ENCODE measurements at places on chromosomes 3 and 15. TPM values are rescaled to one million over a fixed set of nuclear protein-coding genes. Genes with fewer than 3 reads are reported as not detected.

DNA sequence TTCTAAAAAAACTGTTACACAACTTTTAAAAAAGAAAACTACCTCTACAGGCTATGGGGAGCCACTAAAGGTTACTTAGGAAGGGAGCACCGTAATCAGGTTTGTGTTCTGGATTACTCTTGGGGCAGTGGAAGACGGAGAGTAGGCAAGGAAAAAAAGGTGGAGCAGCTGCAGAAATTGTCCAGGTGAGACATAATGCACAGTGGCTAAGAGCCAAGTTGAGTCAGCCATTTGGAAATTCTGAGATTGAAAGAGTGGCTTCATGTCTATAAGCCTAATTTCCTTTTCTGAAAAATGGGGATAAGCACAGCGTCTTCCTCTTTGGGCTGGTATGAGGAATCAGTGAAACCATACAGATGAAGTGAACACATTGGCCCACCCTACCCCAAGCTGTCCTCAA, 195.2 kb downstream of the CADPS start:
- H3K4me3 ChIP-seq = no peak overlapping the region
- H3K27ac ChIP-seq = no peak overlapping the region
- no peaks in the 10 kb centered on the region for H3K36me3 ChIP-seq
- DNase-seq = no peak

- DNase-seq = no peak
- no peak overlapping the region for H3K27ac ChIP-seq
- no peaks in the 10 kb centered on the region for H3K4me1 ChIP-seq
- H3K27me3 ChIP-seq = no peaks in the 10 kb centered on the region
- H3K36me3 ChIP-seq = no peaks in the 10 kb centered on the region
Measured at GRCh38 chr3:55313666-55314065, 173.4 kb downstream of the WNT5A start.

GRCh38 chr3:167733961-167734497, 663 bp downstream of the PDCD10 start:
- peak overlapping the region; percentile 54 for H3K4me3 ChIP-seq
- no peaks in the 10 kb centered on the region for H3K4me1 ChIP-seq
- no peak for DNase-seq
- H3K27ac ChIP-seq = peak overlapping the region; percentile 77
- no peaks in the 10 kb centered on the region for H3K27me3 ChIP-seq

DNA sequence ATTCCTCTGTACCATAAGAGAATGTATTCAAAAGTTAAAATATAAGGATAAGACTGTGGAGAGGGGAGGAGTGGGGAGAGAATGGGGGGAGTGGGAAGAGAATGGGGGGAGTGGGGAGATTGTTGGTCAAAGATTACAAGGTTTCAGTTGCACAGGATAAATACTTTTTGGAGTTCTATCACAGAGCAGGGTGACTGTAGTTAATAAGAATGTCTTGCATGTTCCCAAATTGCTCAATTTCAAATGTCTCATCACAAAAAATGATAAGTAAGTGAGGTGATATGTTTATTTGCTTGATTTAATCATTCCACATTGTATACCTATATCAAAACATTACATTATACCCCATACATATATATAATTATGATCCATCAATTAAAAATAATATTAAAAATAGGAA, 23.0 kb upstream of the MEF2A start:
- no peak overlapping the region for H3K4me3 ChIP-seq
- DNase-seq = no peak
- no peaks in the 10 kb centered on the region for H3K27me3 ChIP-seq
- H3K27ac ChIP-seq = no peak overlapping the region
- H3K36me3 ChIP-seq = no peaks in the 10 kb centered on the region

DNA sequence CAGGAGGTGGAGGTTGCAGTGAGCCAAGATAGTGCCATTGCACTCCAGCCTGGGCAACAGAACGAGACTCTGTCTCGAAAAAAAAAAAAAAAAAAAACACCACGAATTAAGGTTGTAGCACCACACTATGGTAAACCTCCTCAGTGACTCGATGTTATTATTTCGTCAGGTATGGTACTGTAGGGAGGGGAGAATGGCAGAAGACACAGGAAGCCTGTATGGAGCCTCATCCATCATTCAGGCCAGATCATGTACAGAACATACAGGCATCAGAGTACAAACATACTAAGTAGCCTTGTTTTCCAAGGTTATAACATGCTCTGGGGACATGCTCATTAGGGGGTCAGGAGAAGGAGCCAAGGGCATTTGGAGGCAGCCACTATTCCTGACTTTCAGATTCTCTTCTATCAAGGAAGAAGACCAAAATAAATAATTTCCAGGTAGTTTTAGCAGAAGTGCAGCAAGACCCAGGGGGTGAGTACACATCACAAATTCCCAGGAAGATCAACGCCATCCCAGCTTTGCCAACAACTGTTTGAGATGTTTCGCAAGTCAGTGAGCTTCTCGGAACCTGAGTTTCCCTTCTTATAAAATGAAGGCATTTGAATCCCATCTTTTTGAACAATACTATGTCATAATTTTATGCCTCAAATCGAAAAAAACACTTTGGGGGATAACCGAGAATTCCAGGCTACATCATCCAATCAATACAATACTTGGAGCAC, 79.8 kb downstream of the FOXP1 start:
- no peak overlapping the region for H3K4me3 ChIP-seq
- H3K36me3 ChIP-seq = no peaks in the 10 kb centered on the region
- H3K4me1 ChIP-seq = no peaks in the 10 kb centered on the region

GRCh38 chr3:66889750-66890494, 108.2 kb upstream of the KBTBD8 start:
- no peaks in the 10 kb centered on the region for H3K4me1 ChIP-seq
- no peaks in the 10 kb centered on the region for H3K36me3 ChIP-seq
- no peak overlapping the region for H3K27ac ChIP-seq

DNA sequence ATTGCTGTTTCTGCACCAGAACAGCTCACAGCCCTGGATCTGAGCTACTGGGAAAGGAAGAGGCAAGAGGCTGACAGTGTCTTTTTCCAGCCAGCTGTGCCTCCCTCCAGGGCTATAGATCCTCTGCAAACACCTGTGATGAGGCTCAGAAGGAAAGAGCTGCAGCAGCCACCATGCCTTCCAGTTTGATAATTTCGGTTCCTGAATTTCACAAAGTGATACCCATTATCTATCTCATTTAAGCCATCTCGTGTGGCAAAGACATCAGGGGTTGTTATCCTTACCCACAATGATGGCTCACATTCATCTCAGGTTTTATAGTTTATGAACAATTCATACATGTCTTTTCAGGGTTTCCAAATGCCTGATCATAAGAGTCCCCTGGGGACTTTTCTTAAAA, 1.8 kb upstream of the LARP6 start:
- H3K36me3 ChIP-seq = no peaks in the 10 kb centered on the region
- H3K27me3 ChIP-seq = no peaks in the 10 kb centered on the region
- no peak overlapping the region for H3K27ac ChIP-seq
- no peak overlapping the region for H3K4me3 ChIP-seq
- DNase-seq = no peak
- H3K4me1 ChIP-seq = no peaks in the 10 kb centered on the region

- H3K27me3 ChIP-seq = no peaks in the 10 kb centered on the region
- H3K36me3 ChIP-seq = no peaks in the 10 kb centered on the region
- no peak overlapping the region for H3K27ac ChIP-seq
- H3K4me3 ChIP-seq = no peak overlapping the region
- DNase-seq = no peak
Measured at GRCh38 chr3:65936908-65937638, 101.6 kb downstream of the MAGI1 start.

Gene RASL12
- total RNA-seq = 56.3 TPM

Gene LNP1
- 3.4 TPM for total RNA-seq

Gene IL20RB
- total RNA-seq = 0.14 TPM

Gene DLL4
- total RNA-seq = 6.5 TPM

Gene NEO1
- 80.7 TPM for total RNA-seq

Measured in prostate gland (tissue), 2 donors.